Activated T-helper 1 cell treated with anti-CD3 and anti-CD28 coated beads, Interleukin-12 subunit alpha, Interleukin-12 subunit beta, Interleukin-2, Interleukin-4 antibody, amounts not matched to agents 30 ng/mL and 10 ng/mL and 1 ng/mL, durations not matched to agents 14 hours and 24 hours and 36 hours (primary cell): ENCODE measurements at places on chromosomes 2 and 18.

DNA sequence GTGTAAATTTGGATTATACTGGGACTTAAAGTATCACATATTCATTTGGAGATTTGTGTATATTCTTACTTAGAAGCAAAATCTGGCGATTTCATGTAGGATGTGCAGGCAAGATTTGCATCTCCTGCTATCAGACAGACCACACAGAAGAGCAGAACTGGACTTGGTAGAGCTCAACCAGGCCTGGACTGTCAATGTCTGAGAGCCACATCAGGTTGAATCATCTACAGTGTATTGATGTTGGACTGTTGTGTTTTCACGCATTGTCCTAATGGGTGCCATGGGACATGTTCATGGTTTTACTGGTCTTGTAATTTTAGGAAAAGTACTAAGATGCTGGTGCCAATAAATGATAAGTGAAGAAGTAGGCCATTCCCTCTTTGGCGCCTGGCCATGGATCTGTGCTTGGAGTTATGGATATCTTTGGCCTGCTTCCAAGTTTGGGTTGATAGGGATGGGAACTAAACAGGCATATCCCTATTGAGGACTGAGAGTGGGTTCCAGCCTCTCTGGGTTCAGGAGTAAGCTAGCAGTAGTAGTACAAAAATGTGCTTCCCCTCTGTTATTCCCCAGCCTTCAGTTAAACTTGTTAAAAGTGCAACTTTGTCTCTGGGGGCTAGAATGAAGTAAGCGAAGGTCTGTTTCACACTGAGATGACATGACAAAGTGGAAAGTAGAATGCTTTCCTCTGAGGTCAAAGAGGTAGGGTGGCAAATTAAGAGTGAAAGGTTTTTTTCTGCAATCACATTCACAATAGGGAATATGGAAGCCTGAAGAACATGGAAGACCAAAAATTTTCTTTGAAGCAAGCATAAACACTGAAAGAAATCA is 49.2 kb upstream of the NEMP2 start:
- DNase-seq: no peak

DNA sequence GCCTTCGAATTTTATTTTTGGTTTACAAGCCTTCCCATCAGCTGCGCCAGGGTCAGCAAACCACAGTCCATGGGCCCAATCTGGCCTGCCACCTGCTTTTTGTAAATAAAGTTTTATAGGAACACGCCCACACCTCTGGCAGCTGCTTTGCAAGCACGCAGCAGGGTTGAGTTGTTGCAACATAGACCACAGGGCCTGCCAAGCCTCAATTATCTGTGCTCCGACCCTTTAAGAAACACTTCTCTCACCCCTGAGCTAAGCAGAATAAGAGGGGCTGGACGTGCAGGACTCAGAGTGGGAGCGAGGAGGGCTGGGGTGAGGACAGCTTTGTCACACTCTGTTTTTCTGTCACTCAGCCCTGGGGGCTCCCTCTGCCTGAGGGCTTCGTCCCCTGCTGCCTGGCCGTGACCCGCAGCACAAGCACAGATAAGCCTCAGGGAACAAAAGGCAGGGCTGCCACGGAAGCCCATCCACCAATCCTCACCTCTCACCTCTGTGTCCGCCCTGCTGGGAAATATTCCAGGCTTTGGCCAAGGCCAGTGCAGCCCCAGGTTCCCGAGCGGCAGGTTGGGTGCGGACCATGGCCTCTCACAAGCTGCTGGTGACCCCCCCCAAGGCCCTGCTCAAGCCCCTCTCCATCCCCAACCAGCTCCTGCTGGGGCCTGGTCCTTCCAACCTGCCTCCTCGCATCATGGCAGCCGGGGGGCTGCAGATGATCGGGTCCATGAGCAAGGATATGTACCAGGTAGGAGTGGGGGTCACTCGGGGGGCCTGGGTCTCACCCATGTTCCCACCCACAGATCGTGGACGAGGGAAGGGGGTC is at the start of gene AGXT:
AGXT (plus strand) TSS at position 539 of the 823 bp plus-strand sequence; CDS start at position 581, 42 bp downstream.
- DNase-seq: no peak

GRCh38 chr18:73577365-73577764 is 570.3 kb downstream of the FBXO15 start:
- no peak for DNase-seq

- no peak for DNase-seq
Measured at GRCh38 chr18:46072959-46073358, 899 bp upstream of the PSTPIP2 start.

DNA sequence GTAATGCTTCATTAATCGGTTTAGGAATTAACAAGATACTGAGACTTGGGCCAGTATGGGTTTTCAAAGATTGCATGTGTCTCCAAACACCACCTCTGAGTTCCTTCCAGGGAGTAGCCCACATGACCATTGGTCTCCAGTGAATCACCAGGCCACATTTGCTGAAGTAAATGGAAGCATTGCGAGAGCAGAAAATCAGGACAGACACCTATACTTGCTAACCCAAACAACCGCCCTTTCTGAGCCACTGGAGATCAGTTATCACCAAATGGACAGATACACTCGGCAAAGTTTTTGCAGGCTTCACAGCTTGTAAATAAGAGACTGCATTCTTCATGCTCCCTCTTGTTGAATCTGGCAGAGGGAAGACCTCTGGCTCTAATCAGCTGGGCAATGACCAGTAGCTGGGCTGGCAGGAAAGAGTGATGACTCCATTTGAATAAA is 40.9 kb downstream of the GATA6 start:
- DNase-seq: no peak

- DNase-seq: no peak
Measured at GRCh38 chr18:44682201-44682870, 1.6 kb downstream of the SETBP1 start.

DNA sequence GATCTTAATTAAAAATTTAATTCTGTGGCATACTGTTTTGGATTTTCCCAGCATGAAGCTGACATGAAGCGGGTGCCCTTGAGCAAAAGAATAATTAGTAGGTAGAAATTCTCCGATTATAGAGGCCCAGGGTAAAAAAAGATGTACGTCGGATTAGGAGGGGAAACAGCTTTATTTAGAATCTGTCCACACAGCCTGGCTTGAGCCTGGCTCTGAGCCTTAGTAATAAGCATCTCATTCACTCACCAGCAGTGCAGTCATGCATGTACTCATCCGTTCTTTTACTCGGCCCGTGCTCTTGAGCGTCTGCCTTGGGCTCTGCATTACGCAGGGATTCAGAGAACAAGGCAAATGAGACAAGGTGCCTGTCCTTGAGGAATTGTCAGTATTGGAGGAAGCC is 219.3 kb downstream of the AGAP1 start:
- DNase-seq: no peak

GRCh38 chr2:60826111-60826510 is 55.3 kb upstream of the REL start:
- no peak for DNase-seq

- DNase-seq: no peak
Measured at GRCh38 chr2:196987298-196987648, 60.8 kb upstream of the PGAP1 start.

DNA sequence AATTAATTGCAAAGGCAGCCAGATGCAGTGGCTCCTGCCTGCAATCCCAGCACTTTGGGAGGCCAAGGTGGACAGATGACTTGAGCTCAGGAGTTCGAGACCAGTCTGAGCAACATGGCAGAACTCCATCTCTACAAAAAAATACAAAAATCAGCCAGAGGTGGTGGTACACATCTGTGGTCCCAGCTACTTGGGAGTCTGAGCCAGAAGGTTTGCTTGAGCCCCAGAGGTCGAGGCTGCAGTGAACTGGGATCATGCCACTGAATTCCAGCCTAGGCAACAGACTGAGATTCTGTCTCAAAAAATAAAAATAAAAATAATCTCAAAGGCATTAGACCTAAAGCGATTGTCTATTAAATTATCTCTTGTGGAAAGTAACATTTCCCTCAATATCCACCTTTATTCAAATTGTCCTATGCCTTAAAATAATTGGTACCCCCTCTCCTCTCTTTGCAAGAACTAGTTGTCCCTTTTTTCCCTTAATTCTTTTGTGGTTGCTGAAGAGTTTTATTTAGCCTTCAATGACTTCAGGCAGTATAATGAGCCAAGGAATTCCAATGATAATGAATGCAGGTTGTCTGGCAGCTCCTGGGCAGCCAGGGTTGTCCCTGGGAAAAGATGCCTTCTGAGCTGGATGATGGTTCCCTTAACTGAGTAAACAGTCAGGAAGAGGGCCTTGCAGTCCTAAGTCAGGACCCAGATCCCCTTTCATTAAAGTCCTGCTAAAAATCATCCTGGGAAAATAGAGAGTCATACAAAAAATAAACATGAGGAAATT is 32.2 kb downstream of the GPR75 start:
- no peak for DNase-seq

- DNase-seq: no peak
Measured at GRCh38 chr18:71021030-71021362, 732.2 kb downstream of the SOCS6 start.

DNA sequence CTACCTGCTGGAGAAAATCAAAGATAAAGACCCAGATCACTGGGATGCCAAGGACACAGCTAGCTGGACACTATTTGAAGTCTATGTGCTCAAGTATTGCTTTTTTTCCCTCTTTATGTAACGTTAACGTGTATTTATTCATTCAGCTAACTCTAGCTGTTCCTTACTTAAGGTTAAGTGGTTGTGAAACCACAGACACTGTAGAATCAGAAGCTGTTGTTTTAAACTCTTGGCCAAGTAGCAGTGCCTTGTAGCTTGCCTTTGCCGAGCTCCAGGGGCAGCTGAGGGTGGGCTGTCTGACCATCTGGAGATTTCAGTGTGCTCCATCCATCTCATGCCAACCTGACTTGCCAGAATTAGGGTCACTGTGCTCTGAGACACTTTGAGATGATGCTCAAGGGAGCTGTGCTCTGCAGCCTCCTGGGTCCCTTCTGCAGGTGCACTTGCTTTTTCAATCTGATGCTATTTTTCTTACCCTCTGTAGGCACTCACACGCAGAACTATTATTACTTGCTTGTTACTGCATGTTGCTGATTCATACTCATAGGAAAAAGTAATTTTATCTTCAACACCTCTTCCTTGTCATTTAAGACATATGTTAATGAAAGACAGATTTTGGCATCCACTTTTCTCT is 116.2 kb downstream of the METTL8 start:
- no peak for DNase-seq

- no peak for DNase-seq
Measured at GRCh38 chr18:58186258-58186948, 142.4 kb downstream of the NEDD4L start.

- DNase-seq: no peak
Measured at GRCh38 chr2:88561646-88562388, 65.4 kb downstream of the EIF2AK3 start.

DNA sequence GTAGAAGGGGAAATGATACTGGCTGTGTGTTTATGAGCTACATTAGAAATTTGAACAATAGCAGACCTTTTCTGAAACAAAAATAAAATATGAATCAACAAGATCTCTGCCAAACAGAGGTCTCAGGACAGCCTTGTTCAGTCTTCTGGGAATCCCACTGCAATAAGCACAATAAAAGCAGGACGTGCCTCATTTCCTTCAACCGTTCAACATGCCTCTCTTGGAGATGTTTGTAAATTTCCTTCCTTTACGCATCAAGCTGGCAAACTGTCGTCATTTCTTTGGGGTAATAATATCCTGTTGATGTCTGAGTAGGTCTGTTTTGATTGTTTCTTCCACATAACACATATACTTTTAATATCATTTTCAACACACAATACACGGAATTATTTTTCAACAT is 77.2 kb downstream of the TCF4 start:
- no peak for DNase-seq

- no peak for DNase-seq
Measured at GRCh38 chr2:12624905-12625598, 91.7 kb upstream of the TRIB2 start.

DNA sequence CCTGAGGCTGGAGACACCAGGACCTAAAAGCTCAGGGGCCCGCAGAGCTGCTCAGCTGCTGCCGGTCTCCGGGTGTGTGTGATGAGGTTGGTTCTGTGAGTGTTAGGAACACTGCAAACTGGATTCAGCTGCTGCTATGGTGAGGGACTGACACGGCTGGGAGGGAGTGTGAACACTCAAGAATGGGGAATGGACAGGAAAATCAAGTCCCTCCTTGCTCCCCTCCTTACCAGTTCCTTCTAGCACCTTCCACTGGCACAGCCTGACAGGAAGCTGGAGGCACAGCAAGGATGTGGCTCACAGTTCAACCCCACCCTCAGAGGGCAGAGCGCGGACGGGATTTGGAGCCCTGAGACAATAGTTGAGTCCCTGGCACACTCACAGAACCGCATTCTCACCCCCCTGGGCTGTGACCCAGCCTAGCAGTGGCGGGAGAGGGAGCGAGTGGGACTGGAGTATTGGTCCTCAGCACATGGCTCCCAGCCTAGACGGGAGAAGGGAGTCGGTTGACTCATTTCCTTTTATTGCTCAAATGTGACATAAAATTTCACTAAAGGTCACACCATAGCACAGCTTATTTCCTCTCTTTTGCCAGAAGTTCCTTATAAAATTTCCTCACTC is 42.5 kb downstream of the LRRC30 start:
- no peak for DNase-seq

- DNase-seq: no peak
Measured at GRCh38 chr18:61946449-61946848, 53.6 kb upstream of the RNF152 start.

GRCh38 chr18:35083174-35083712 is 42.0 kb downstream of the MAPRE2 start:
- DNase-seq: no peak

GRCh38 chr2:41998186-41999127 is 49.4 kb upstream of the PKDCC start:
- DNase-seq: no peak

GRCh38 chr2:240765007-240765406 is 55.0 kb downstream of the KIF1A start:
- no peak for DNase-seq

- DNase-seq: no peak
Measured at GRCh38 chr18:22093731-22094357, 75.5 kb upstream of the GATA6 start.

DNA sequence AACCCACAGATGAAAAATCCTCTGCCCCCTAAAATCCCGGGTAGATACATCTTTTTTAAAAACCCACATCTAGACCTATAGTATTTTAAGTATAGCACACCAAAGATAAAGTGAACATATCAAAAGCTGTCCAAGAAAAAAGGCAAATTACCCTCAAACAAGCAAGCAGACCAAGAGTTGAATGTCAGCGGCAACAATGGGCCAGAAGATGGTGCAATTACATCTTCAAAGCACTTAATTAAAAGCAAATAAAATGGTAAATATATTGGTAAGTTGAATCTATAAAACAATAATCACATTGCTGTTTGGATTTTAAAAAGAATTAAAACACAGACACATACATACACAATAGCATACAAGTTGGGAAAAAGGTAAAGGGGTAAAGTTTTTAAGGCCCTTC is 98.5 kb downstream of the MYOM1 start:
- no peak for DNase-seq
